ENCODE measurements at places on chromosomes 13 and 19.

- DNase-seq, result no peak
Measured at GRCh38 chr13:33328701-33329100, 43.1 kb upstream of the STARD13 start.

DNA sequence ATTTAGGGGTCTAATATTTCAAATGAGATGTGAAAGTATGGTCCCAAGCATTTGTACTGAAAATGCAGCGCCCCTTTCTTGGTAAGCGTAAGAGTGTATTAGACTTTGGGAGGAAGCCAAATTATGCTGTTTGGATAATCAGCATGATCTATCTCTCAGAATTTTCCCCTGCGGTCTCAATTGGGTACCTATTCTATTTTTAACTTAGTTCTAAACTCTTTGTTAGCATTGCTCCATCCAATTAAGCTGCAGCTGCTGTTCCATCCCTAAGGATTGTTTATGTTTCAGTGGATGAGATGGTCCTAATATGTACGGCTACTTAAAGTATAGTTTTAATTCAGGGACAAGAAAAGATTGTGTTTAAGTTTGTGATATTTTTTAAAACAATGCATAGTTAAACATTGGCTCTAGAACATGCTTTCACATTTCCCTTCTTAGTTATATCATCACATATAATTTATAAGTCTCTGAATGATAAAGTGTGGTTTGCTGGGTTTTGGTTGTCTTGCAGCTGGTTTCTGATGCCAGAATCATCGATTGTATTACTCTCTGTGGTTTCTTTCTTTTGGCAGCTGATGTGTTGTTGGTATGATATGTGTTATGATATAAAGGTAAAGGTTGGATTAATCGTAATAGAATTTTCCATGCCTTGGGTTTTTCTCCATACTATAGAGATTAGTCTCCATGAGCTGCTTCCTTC is 15.0 kb downstream of the POLR1D start:
- no peak for DNase-seq

GRCh38 chr13:73390100-73390499 is 331.3 kb downstream of the KLF5 start:
- no peak for DNase-seq

GRCh38 chr19:35296644-35297514 is 4.9 kb downstream of the MAG start:
- DNase-seq, result no peak

DNA sequence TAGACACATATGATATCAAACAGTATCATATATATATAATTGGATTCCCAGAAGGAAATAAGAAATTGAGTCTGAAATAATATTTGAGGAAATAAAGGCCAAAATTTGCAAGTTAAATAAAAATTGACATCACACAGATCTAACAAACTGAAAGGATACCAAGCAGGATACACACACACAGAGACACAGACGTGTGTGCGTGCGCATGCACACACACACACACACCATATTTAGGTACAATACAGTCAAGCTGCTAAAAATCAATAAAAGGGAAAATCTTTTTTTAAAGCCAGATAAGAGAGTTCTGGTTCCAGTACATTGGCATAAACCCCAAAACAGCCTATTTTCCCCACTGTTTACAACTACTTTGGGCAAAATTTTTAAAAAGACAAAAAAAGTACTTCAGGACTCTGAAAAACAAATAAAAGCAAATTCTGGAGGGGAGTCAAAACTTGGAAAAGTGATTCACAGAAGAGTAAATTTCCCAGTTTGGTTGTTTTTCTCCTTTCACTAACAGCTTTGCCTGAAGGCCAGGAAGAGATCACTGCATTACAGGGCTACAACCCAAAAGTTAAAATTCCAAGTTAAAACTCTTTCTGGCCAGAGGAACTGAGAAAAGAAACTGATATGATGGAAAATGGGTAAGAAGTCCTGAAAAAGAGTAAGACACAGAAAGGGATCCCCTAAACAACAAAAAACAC is 16.2 kb downstream of the MYCBP2 start:
- DNase-seq, result no peak

DNA sequence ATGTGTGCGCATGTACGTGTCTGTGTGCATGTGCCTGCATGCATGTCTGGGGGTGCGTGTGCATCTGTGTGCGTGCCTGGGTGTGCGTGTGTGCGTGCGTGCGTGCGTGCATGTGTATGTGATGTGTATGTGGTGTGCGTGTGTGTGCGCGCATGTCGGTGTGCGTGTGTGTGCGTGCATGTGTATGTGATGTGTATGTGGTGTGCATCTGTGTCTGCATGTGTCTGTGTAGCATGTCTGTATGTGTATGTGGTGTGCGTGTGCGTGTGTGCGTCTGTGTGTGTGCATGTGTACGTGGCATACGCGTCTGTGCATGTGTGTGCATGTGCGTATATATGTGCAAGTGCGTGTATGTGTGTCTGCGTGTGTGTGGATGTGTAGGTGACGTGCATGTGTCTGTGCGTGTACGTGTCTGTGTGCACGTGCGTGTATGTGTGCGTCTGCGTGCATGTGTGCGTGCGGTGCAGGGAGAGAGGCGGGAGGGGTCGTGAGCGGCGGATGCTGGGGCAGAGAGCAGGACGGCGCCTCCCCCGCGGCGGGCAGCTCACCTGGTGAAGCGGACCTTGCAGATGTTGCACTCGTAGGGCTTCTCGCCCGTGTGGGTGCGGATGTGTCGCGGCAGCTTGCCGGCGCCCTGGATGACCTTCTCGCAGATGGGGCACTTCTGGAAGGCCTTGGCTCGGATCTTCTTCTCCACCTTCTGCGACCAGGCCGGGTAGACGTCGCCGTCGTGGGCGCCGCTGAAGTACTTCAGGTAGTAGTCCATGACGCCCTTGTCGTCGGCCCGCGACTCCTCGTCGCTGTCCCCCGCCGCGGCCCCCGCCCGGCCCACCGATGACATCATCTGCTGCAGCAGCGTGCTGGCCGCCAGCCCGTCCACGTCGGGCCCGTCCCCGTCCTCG is 13.0 kb downstream of the ZBTB7A start:
- DNase-seq, result peak; percentile 19

DNA sequence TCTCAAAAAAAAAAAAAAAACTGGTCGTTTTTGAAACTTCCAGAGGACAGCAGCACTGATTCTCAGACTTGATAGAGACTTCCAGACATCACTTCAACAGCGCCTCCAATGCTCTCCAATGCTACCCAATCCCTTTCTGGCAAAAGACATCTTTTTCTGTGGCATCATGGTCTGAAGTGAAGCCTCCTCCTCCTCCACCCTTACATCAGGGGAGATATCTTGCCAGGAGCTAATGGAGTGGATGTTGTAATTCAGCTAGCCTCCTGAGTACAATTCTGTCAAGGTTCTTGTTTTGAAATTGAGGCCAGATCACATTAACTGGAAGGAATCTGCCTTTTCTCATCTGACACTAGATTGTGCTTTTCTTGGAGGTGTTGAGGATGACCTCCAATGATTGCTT is 24.2 kb downstream of the FXYD5 start:
- peak; percentile 19 for DNase-seq

- DNase-seq, result no peak
Measured at GRCh38 chr13:39783051-39783450, 127.6 kb downstream of the COG6 start.

GRCh38 chr19:289651-290371 is 1.4 kb downstream of the PLPP2 start:
- DNase-seq, result peak; percentile 63

DNA sequence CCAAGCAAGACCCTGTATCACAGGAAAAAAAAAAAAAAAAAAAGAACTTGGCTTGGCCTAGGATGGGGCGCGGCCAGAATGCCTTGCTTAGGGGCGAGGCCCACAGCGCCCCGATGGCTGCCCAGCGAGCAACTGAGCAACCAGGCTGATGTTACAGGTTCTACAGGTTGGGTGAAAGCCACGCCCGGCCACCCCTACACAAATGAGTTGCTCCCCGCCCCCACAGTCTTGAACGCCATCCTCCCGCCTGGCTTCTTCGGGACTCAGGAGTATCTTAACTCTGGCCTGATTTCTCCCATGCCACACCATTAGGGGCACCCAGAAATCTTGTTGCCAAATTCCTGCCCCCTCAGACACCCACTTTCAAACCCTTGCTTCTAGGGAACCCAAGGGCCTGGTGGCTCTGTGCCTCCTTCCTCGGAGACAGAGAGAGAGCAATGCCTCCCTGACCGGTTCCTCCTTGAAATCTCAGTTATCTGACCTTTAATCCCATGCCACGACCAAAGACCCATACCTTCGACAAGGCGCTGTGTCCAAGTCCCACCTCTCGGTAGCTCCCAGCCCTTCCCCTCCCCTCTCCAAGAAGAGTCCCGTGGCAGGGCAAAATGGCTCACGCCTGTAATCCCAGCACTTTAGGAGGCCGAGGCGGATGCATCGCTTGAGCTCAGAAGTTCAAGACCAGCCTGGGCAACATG is 1.1 kb upstream of the CBLC start:
- DNase-seq, result no peak

GRCh38 chr13:45441633-45442032 is 23.1 kb upstream of the COG3 start:
- DNase-seq, result no peak

- no peak for DNase-seq
Measured at GRCh38 chr19:53960886-53961285, 1.9 kb upstream of the CACNG8 start.

GRCh38 chr13:103884101-103884723 is 818.0 kb upstream of the SLC10A2 start:
- DNase-seq, result no peak

DNA sequence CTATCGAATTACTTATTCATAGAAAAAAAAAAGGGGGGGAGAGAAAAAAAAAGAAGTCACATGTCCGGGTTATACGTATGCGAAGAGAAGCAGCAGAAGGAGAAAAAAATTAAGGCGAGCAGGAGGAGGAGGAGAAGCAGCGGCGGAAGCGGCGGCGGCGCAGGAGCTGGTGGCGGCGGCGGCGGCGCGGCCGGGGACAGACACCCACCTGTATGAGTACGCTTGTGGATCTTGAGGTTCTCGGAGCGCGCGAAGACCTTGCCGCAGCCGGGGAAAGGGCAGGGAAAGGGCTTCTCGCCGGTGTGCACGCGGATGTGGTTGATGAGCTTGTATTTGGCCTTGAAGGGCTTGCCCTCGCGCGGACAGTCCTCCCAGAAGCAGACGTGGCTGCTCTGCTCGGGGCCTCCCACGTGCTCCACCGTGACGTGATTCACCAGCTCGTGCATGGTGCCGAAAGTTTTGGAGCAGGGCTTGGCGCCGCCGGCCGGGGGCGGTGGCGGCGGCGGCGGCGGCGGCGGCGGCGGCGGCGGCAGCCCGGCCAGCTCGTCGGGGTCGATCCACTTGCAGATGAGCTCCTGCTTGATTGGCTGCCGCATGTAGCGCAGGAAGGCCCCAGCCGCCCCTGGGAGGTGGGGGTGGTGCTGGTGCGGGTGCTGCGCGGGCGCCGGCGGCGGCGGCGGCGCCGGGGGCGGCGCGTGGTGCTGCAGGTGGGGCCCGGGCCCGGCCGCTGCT is 1.5 kb downstream of the ZIC5 start:
- no peak for DNase-seq

- no peak for DNase-seq
Measured at GRCh38 chr13:75470676-75471075, 11.3 kb downstream of the TBC1D4 start.

- DNase-seq, result peak; percentile 40
Measured at GRCh38 chr19:33125929-33126388, 6.0 kb upstream of the WDR88 start.

- DNase-seq, result no peak
Measured at GRCh38 chr13:75135325-75135825, 346.6 kb downstream of the TBC1D4 start.

DNA sequence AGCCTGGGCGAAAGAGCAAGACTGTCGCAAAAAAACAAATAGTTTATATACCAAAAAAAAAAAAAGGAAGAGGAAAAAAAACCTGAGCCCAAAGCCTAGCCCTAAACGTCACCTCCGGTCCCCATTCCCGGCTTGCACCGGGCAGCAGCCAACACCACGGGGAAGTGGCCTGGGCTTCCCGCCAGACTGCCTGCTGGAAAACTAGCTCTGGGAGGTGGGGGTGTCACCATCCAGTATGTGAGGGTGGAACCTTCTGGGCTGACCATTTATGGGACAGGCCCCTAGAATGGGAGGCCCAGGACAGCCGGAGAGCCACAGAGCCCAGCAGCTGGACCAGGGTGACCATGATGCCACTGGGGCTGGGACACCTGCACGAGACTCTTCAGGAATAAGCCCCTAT is 37.3 kb downstream of the IL12RB1 start:
- DNase-seq, result peak; percentile 73

GRCh38 chr19:54480051-54480450 is 7.0 kb upstream of the CDC42EP5 start:
- DNase-seq, result no peak

DNA sequence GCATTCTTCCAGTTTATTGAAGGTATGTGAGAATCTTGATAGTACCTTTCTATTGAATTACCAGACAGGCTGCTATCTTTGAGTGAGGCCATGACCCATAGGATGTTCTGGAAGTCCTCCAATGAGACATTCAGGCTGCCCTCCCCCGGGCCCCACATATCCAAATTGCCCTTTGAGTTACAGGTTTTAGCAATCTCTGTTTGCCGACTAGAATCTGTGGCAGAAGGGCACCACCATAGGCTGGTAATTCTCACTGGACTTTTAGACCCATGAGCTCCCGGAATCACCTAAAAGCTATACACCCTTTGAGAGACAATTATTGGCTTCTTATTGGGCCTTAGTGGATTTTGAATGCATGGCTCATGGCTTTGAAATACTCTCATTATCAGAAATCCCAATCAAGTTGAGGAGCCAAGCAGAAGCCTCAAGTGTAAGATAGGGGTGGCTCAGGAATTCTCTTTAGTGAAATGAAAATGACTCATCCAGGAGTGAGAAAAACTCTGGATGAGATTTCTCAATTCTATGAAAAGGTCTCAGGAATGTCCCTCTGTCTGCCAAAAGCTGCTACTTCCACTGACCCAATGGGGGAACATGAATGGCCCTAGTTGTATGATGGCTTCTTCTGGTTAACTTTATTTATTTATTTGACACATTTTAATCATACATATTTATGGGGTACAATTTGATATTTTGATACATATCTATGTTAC is 172.1 kb upstream of the CSNK1A1L start:
- no peak for DNase-seq

DNA sequence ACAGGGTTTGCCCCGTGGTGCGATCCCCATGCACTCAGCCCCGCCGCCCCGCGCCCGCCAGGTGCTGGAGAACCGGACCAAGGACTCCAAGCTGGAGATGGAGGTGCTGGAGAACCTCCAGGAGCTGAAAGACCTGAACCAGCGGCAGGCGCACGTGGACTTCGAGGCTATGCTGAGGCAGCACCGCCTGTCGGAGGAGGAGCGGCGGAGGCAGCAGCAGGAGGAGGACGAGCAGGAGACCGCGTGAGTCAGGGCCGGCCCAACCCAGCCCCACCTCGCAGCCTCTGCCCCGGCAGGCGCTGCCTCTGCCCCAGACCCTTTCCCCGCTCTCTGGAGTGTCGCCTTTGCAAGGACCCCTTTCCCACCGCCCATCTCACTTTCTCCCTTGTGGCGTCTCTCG is 11.3 kb downstream of the YJU2 start:
- no peak for DNase-seq

DNA sequence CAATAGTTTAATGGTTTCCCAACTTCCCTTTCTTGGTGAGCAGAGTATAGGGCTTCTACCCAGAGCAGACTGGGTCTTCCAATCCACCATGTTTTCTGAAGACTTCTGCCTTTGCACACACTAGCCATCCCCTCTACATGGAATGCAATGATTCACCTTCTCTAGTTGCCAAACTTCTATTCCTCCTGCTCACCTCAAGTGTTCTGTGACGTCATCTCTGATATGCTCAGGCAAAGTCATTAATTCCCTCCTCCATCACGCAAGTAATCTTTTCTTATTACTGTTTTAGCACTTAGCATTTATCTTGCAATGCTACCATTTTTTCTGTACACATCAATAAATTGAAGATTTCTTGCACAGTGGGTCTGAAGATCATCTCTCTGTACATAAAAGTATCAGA is 174.2 kb downstream of the RBM26 start:
- no peak for DNase-seq
